Transverse colon (tissue), 4 donors: ENCODE measurements at places on chromosomes 6 and 20. TPM values are rescaled to one million over a fixed set of nuclear protein-coding genes. Genes with fewer than 3 reads are reported as not detected.

Gene EFCAB8
- not detected for total RNA-seq

Gene HLA-DQB1
- total RNA-seq, result not detected

Gene SNAI1
- total RNA-seq, result not detected

Gene SLC17A1
- total RNA-seq, result not detected

Gene PRPH2
- total RNA-seq, result 1.1 TPM

Gene CLIC5
- 146 TPM for total RNA-seq

Gene BACH2
- 1.4 TPM for total RNA-seq

Gene PRRT1
- 2.7 TPM for total RNA-seq

Gene SLC17A9
- total RNA-seq, result 6.4 TPM

Gene GSTA4
- 47.4 TPM for total RNA-seq

Gene MEP1A
- total RNA-seq, result 601 TPM

Gene PTCRA
- not detected for total RNA-seq

Gene RUNX2
- 1.9 TPM for total RNA-seq

Gene ELOVL4
- not detected for total RNA-seq

Gene ARHGAP40
- total RNA-seq, result not detected

Gene SAMD10
- 5.9 TPM for total RNA-seq

Gene ZKSCAN3
- 1.4 TPM for total RNA-seq

Gene RSPO3
- 2.2 TPM for total RNA-seq

Gene FERMT1
- 30.2 TPM for total RNA-seq

Gene CD24
- total RNA-seq, result 666 TPM

Gene HBS1L
- 18.9 TPM for total RNA-seq

Gene ENPP1
- 3.4 TPM for total RNA-seq

Gene ULBP1
- not detected for total RNA-seq

Gene SMPDL3A
- 195 TPM for total RNA-seq

Gene CCNC
- total RNA-seq, result 75.0 TPM

Gene MAPK14
- 82.2 TPM for total RNA-seq

Gene SLC35D3
- not detected for total RNA-seq

Gene HLA-E
- total RNA-seq, result 518 TPM

Gene RBBP8NL
- total RNA-seq, result 0.75 TPM

Gene ZC3H12D
- 11.2 TPM for total RNA-seq

Gene FANCE
- total RNA-seq, result 3.1 TPM
